Upper lobe of right lung (tissue), 1 donor: ENCODE measurements at places on chromosomes 4 and X.

DNA sequence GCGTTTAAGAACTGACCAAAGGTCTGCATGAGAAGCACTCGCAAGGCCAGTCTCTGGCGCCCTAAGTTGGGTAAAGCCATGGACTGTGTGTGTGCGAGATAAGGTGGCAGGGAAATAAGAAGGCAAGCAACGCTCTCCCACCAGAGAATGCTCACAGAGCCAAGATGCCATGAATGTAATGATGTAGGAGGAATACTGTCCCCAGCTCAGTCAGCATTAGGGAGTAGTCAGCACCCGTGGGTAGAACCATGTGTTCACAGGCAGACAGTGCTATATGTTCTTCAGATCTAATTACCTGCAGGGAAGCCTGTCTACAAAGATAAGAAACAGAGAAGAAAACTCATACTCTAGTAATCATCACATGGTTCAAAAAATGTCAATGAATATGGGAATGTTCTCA is 68.8 kb downstream of the SEC24D start:
- DNase-seq: no peak

- no peak for DNase-seq
Observed at GRCh38 chrX:72685810-72686456, 28.2 kb downstream of the PHKA1 start.

- no peak for DNase-seq
Observed at GRCh38 chr4:8136529-8136928, 22.1 kb downstream of the ABLIM2 start.

DNA sequence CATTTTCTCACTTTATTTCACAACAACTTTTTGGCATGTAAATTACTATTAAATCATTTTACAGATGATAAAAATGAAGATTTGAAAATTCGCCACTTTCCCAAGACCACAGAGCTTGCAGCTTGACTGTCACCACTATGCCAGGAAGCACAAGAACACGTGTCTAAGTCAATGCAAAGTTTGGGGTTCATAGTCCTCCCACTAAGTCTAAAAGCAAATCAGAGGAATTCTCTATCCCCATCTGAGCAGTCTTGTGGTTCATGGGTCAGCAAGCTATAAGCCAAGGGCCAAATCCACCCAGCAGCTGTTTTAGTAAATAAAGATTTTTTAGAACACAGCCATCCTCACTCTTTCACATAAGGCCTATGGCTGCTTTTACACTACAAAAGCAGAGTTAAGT is 833.3 kb upstream of the INTU start:
- no peak for DNase-seq

GRCh38 chr4:156941940-156942548 is 29.6 kb downstream of the PDGFC start:
- DNase-seq: peak; percentile 62

GRCh38 chrX:130916636-130917422 is 13.8 kb upstream of the ENOX2 start:
- no peak for DNase-seq

DNA sequence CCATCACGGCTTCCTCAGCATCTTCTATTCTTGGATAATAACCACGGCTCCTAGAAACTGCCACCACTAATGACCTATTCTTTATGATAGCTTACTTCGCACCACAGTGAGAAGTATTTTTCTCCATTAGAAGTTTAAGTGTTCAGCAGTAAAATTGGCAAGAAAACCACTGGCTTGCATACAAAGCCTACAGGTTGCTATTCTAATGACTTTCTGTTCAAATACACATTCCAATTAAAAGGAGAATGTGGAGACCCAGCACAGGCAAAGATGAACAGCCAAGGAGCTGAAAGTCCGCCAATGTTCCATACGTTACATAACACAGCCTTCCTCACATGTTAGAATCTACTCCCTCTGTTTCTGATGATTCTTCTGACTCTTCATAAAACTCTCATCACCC is 875.0 kb upstream of the PRKX start:
- DNase-seq: no peak

DNA sequence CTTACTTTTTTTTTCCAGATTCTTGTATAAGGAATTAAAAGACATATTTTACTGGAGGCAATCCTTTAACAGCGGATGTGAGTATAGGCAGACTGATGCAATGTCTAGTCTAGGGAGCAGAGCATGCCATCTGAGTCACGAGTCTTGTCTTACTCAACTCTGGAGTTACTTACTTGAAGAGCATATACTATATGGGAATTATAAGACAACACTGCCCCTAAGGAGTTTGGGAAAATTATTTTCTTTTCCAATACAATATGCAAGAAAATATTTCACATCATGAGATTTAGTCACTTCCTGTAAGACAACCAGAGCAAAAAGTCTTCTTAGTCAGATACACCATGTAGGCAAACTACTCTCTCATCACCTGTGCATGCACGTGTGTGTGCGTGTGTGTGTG is 537.3 kb upstream of the FTHL17 start:
- no peak for DNase-seq

- DNase-seq: no peak
Observed at GRCh38 chr4:144820011-144820727, 174.2 kb downstream of the HHIP start.

DNA sequence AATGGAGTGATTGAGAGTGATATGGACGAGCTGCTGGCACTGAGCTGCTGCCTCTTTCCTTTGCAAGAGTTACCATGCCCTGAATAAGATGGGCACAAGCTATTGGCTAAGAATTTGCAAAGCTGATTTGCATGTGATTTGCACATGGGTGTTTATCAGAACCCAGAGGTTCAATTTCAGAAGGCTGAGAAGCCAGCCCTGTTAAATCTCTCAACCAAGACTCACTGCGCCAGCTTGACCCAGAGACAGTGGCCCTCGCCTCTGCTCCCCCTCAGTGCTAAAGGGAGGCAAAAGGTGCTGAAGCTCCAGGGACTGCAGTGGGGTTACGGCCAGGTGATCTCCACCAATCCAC is 701 bp downstream of the ARHGAP4 start:
- no peak for DNase-seq

DNA sequence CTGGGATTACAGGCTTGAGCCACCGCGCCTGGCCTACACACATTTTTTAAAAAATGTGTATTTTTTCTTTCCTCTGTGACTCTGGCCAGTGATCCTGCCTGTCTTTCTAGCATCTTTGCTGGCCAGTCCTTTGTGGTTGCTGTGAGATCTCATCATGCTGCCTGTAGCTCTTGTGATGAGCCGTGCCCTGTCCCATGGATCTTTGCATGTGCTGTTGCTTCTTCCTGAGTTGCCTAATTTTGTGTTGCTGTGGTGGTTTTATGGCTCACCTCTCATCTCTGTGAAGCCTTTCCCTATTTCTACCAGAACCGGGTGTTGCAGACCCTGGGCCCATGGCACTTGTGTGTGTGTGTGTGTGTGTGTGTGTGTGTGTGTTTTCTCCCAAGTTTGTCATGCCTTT is 8.3 kb downstream of the NSD2 start:
- no peak for DNase-seq

DNA sequence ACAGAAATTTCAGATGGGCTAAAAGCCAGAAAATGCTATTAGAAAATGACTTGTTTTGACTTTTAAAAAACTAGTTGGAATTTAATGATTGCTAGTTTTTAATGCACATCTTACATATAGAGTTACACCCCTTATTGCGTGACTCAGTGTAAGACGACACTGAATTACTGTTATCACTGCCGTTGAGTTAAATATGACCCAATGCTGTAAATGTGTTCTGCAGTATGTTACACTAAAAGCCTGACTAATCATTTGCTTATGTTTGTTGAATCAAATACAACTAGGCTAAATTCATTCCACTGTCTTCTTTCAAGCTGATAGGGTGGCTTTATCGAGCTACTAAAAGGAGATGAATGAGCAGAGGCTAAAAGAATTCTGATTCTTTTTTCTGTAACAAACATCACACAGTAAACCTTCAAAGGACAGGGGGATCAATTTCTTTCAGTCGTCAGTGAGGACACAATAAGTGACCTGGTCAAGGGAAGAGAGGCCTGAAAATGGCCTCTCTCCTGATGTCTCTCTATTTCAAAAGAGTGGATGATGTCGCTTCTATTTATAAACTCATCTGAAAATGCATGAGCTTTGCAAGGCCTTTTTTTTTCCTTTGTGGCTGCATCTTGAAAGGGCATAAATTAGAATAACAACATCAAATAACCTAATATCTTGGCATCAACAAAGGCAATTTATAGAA is 142.2 kb upstream of the KCNIP4 start:
- DNase-seq: no peak

GRCh38 chr4:48635310-48635709 is 144.8 kb downstream of the FRYL start:
- DNase-seq: no peak

DNA sequence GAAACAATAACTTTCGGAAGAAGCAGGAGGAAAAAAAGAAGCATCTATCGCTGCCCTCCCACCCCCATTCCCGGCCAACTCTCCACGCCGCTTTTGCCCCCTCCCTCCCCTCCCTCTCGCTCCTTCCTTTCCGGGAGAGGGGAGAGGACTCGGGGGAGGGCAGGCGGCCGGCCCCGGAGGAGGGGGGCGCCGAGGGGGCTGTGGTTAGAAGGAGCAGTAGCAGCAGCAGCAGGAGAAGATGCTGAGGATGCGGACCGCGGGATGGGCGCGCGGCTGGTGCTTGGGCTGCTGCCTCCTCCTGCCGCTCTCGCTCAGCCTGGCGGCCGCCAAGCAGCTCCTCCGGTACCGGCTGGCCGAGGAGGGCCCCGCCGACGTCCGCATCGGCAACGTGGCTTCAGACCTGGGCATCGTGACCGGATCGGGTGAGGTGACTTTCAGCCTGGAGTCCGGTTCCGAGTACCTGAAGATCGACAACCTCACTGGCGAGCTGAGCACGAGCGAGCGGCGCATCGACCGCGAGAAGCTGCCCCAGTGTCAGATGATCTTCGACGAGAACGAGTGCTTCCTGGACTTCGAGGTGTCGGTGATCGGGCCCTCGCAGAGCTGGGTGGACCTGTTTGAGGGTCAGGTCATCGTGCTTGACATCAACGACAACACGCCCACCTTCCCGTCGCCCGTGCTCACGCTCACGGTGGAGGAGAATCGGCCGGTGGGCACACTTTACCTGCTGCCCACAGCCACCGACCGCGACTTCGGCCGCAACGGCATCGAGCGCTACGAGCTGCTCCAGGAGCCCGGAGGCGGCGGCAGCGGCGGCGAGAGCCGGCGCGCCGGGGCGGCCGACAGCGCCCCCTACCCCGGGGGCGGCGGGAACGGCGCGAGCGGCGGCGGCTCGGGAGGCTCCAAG is 1.3 kb downstream of the PCDH7 start:
- peak; percentile 69 for DNase-seq

DNA sequence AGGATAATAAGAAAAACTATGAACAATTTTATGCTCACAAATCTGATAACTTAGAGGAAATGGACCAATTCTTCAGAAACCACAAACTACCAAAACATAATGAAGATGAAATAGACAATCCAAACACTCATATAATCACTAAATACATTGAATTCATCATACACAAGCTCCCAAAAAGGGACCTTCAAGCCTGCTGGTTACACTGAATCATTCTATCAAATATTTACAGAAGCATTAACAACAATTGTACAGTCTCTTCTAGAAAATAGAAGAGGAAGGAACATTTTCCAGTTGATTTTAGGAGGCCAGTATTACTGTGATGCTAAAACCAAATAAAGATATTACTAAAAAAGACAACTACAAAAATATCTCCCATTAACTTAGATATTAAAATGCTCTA is 88.3 kb downstream of the IL15 start:
- DNase-seq: no peak

- DNase-seq: no peak
Observed at GRCh38 chr4:42412251-42412650, 15.0 kb downstream of the SHISA3 start.

- DNase-seq: no peak
Observed at GRCh38 chrX:47196098-47196497, 2.5 kb downstream of the UBA1 start.

GRCh38 chr4:73053974-73054480 is 15.5 kb downstream of the COX18 start:
- no peak for DNase-seq

DNA sequence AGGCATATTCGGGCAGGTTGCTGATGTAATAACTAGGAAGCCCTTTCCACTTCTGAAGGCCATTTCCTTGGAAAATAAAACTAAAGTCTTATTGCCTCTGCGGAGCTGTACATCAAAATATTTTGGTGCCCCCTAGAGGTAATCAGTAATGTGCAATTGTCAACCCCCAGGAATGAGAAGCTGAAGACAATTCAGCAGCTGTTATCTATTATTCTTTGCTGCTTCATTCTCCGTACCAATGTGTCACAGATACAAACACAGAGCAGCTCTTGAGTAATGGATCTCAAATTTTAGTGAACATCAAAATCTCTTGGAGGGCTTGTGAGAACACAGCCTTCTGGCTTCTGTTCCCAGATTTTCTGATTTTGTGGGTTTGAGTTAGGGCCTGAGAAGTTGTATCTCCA is 3.5 kb upstream of the SLIT2 start:
- DNase-seq: no peak
